ENCODE measurements at places on chromosomes 5 and 9.

GRCh38 chr9:127507751-127508648, 56.7 kb downstream of the LRSAM1 start:
- no peak for DNase-seq

- no peak for DNase-seq
Observed at GRCh38 chr9:26013199-26013598, 335.0 kb upstream of the TUSC1 start.

- peak; percentile 24 for DNase-seq
Observed at GRCh38 chr5:170623576-170624181, 119.9 kb downstream of the KCNIP1 start.

GRCh38 chr5:87951661-87952060, 317.0 kb downstream of the TMEM161B start:
- DNase-seq: no peak

DNA sequence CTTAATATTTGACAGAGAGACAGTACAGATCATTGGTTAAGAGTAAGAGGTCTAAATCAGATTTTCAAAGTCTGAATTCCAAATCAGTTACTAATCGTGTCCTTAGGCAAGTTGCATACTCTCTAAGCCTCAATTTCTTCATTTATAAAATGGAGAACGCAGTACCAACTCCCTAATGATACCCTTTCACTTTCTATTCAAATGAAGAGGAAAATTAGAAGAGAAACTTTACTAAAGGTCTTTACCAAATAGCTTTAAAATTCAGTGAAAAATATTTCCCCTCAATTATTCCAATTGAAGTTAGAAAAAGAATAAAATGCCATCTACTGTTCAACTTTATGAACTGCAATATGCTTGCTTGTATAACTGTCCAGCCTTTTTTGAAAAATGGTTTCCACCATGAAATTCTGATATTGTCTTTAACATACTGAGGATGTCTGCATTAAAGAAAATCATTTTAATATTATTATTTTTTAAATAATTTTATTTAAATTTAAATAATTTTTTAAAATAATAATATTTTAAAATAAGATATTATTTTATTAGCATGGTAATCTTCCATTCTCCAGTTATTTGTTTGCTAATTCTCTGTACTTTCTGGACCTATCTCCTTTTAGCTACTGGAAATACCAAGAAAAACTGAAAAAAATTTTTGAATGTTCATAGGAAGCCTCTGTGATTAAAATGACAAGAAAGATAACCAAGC, 36.0 kb downstream of the POC5 start:
- DNase-seq: peak; percentile 39

- no peak for DNase-seq
Observed at GRCh38 chr9:123796618-123797484, 133.1 kb downstream of the DENND1A start.

GRCh38 chr5:131171276-131171810, 599 bp downstream of the LYRM7 start:
- no peak for DNase-seq

GRCh38 chr9:97411789-97412625, at the start of gene TDRD7:
TSS of gene TDRD7 (plus strand) at chr9:97412096. CDS start at chr9:97428466, 16,370 bp downstream.
- DNase-seq: peak; percentile 69

DNA sequence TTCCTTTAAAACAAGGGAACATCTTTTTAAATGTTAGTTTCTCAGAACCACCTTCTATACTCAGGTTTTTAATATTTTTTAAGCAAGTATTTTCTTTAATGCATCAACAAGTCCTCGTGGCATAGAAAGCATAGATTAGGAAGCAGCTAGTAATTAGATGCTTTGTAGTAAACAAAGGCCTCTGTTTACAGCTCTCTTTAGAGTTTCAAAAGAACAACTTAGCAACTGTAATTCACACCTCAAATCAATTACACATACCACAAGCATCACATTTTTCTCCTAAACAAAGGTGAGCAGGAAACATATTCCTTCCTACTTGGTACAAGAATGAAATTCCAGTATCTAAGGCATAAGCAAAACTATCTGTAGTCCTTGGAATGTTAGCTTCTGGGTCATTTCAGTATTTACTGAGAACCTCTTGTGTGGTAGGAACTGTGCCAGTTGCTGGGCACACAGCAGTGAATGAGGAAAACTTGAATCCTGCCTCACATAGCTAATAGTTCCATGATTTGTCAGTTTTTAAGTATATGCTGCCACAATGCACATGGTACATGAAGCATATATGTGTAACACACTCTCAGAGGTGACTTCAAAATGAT, 249.1 kb downstream of the CEMIP2 start:
- no peak for DNase-seq

DNA sequence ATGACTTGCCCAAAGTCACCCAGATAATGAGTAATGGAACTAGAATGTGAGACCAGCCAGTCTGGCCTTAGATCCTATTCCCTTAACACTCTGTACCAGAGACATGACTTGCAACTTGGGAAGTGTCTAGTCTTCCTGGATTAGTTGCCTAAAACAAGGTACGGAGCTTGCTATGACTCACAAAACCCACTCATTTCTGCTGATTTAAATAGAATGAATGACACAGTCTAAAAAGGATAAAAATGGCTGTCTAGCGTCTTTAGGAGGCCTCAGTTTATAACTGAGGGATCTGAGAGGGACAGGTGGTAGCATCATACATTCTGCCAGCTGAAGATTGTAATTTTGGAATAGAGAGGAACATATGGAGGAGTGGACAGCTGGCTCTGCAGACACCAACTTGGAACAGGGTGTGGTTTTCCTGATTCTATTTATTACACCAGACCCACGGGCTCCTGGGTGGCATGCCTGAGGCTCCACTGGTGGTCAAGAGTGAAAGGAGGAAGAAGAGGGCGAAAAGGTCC, 62.7 kb downstream of the ABLIM3 start:
- DNase-seq: no peak

GRCh38 chr9:15416880-15417279, 5.8 kb upstream of the SNAPC3 start:
- DNase-seq: peak; percentile 49

DNA sequence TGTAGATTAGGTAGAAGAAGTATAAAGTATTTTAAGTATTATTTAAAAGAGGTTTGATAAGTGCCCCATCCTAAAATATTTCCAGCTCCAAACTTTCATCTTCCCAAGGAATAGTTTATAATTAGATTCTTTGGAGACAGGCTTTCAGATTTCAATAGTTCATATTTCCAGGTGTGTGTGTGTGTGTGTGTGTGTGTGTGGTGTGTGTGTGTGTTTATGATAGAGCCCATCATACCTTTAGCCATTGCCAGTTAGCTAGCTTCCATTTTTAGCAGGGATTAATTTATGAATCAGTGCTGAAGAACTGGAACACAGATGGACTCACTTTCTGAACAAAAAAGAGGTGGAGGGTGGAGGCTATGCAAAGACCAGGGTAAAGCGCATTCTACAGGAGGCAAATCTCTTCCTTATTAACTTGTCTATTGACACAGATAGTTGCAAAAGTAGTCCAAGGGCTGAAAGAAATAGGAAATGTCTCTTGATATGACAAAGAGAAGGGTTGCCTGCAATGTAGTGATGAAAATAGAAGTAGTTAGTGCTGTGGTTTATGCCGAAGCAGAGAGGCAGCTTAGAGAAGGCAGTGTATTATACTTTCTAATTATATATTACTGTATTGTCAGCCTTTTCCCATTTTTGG, 301.1 kb downstream of the MAN2A1 start:
- DNase-seq: no peak

DNA sequence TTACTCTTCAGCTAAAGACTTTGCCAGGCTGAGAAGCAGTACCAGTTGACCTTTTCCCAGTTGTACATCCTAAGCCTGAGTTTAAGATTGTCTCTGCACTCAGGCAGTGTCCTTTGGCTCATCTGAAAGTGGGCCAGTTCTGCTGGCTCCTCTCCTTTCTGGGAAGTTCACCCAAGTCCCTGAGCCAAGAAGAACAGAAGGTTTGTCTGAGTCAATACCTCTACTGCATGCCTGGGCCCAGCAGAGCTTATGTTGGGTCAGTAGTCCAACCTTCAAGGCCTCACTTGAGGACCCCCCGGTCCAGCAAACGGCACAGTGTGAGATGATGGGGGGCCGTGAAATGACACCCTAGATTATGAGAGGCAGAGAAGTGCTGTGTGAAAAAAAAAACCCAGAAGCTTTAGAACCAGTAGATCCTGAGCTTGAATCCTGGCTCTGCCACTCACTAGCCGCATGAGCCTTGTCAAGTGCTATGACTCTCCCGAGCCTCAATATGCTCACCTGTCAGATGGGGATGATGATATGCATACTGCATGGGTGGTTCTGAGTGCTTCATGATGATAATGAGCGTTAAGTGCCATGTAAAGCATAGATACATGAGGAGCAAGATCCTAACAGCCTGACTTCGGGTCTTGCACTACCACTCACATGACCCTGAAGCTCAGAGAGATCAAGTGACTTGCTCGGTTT, 156.0 kb downstream of the MACROH2A1 start:
- no peak for DNase-seq

DNA sequence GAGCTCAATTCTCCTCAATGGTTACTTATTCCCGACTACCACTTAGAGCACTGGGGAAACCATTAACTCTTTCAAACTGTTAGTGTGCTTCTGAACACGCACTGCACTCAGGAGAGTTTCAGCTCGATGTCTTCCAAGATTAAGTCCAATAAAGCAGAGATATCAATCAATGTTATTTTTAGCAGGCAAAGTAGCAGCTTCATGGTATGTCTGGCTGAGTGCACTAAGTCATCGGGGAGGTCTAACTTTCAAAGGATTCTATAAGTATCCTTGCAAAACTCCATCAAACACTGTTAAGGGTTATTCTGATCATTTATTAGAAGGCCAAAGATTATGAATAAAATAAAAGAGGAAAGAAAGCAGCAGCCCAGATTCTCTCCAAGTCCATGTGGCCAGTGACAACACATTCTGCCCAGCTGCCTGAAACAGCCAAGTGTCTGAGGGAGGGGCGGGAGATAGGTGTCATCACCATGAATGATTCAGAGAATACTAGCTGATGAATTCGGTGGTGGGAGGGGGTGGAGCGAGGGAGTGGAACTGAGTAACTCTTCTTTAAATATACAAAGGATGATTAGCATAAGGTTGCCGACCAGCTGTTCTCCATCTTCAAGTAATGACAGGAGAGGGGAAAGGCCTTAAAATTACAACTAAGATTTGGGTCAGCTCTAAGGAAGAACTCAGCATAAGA, 21.3 kb downstream of the NREP start:
- no peak for DNase-seq

DNA sequence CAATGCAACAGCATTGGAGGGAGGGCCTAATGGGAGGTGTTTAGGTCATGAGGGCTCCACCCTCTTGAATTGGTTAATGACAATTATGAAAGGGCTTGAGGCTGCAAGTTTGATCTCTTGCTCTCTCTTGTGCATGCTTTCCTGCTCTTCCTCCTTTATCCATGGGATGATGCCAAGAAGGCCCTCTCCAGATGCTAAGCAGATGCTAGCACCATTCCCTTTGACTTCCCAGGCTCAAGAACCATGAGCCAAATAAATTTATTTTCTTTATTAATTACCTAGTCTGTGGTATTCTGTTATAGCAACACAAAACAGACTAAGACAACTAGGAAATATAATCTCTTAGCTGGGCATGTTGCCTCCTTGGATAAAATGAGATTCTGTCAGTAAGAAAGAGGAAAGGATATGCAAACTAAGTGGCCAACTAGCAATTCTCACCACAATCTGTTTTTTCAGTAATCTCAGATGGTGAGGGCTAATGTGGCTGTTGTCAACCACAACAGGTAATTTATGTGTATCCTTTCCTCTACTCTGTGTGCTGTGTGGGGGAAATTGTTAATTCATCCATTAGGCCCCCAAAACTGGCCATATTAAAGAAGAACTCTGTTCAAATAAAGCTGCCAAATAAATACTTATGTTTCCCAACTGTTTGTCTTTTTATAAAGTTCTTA, 269.1 kb upstream of the CD180 start:
- no peak for DNase-seq

DNA sequence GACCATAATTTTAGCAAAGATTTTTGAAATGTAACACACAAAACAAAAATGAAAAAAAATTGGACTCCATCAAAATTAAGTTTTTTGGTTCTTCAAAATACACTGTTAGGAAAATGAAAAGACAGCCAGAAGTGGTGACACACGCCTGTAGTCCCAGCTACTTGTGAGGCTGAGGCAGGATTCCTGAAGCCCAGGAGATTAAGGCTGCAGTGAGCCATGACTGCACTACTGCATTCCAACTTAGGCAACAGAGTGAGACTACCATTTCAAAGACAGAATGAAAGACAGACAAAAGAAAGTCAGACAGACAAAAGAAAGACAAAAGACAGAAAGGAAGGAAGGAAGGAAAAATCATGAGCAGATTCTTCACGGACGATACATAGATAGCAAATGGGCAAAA, 7.5 kb downstream of the DIAPH1 start:
- DNase-seq: no peak

- DNase-seq: no peak
Observed at GRCh38 chr5:72408603-72409002, 88.4 kb downstream of the PTCD2 start.

- no peak for DNase-seq
Observed at GRCh38 chr5:10537624-10538023, 26.2 kb upstream of the ANKRD33B start.
